ENCODE measurements at places on chromosomes 6 and 20. TPM values are rescaled to one million over a fixed set of nuclear protein-coding genes. Genes with fewer than 3 reads are reported as not detected.

Gene CTAGE9
- not detected for total RNA-seq

Gene OPN5
- 4.6 TPM for total RNA-seq

Gene SCRT2
- not detected for total RNA-seq

Gene BFSP1
- total RNA-seq: 1.9 TPM

Gene TOMM34
- total RNA-seq: 58.2 TPM

Gene GJA10
- not detected for total RNA-seq

Gene TPX2
- 45.0 TPM for total RNA-seq

GRCh38 chr20:33250666-33251065 is 14.9 kb downstream of the BPIFA1 start:
- H3K27me3 ChIP-seq: peaks cover 12% of the 10 kb centered on the region
- no peak overlapping the region for H3K4me3 ChIP-seq
- no peak overlapping the region for H3K27ac ChIP-seq
- no peaks in the 10 kb centered on the region for H3K4me1 ChIP-seq
- no peak for DNase-seq

DNA sequence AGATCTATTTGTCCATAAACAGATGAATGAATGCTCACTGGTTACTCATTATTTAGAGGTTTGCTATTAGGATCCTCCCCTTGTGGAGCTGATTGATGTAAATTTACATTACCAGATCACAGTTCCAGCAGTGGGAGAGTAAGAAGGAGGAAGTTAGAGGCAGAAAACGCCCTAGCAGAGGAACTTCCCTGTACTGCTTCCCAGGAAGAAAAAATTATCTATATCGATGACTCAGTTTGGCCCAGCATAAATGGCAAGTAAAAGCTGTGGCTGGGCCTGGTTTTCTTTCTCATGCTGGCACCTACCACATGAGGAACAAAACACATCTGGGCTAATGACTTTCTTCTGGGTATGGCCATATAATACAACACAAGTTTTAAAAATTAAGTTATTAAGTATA is 35.7 kb downstream of the DNAAF9 start:
- no peak overlapping the region for H3K4me3 ChIP-seq
- no peaks in the 10 kb centered on the region for H3K4me1 ChIP-seq
- peaks cover 51% of the 10 kb centered on the region for H3K36me3 ChIP-seq
- no peak for DNase-seq

- no peaks in the 10 kb centered on the region for H3K27me3 ChIP-seq
- peaks cover 32% of the 10 kb centered on the region for H3K4me1 ChIP-seq
- peak overlapping the region; percentile 35 for H3K4me3 ChIP-seq
- H3K27ac ChIP-seq: peak overlapping the region; percentile 37
- peaks cover 8% of the 10 kb centered on the region for H3K36me3 ChIP-seq
Measured at GRCh38 chr6:150617496-150618460, 18.1 kb downstream of the PLEKHG1 start.

DNA sequence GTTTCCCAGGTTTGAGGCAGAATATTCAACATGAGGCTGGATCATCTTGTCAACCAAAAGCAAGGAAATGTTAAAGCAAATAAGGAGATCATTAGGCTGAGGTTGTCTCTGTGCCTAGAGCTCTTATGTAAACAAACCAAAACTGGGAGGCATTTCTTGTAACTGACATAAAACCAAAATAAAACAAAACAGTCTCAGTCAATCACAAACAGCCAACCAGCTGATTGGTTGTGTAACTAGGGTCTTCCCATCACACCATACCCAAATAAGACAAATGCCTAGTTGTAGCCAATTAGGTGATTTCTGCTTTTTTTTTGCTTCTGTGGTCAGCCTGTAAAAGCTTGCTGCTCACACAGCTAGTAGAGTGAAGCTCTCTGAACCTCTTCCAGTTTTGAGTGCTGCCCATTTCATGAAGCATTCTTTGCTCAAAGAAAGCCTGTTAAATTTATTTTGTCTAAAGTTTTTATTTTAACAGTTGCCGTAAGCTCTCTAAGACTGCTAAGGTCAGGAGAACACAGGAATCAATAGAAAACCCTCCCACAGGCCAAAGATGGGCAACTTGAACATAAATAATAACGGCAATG is 8.9 kb upstream of the FITM2 start:
- H3K4me1 ChIP-seq: peaks cover 5% of the 10 kb centered on the region
- no peaks in the 10 kb centered on the region for H3K36me3 ChIP-seq
- H3K27ac ChIP-seq: no peak overlapping the region
- DNase-seq: no peak

DNA sequence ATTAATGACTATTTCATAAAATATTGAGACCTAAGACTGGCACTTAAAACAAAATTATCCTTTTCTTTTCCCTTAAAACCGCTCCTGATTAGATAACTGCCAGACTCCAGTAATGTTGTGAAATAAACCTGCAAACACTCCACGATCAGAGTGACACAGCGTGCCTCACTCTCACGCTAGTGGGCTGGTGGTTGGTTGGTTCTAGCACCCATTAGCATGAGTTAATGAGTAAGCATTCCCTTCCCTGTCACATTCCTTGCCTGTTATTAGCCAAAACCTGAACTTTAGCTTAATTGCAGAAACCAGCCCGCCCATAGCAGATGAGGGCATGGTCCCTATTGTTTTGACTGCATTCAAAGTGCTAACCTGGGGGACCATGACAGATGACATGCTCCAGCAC is 193.4 kb downstream of the CD83 start:
- no peak overlapping the region for H3K4me3 ChIP-seq
- peak overlapping the region; percentile 54 for H3K27ac ChIP-seq

- peak overlapping the region; percentile 92 for H3K27ac ChIP-seq
- peaks cover 17% of the 10 kb centered on the region for H3K4me1 ChIP-seq
- H3K36me3 ChIP-seq: peaks cover 14% of the 10 kb centered on the region
- no peaks in the 10 kb centered on the region for H3K27me3 ChIP-seq
Measured at GRCh38 chr6:11094411-11094851, 797 bp downstream of the SMIM13 start.

DNA sequence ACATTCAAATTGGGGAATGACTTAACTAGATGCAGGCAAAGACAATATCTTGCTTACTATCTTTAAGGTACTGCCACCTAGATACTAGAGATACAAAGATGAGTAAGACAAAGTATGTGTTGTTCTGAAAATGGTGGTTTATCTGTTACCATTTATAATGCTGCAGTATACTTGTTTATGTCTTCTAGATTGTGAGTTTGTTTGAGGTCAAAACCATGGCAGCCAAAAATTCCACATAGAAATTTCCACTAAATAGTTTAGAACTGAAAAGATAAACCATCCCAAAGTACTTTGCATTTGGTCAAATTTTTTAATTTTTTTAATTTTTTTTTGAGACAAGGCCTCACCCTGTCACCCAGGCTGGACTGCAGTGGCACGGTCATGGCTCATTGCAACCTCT is 150.8 kb downstream of the SOX4 start:
- H3K36me3 ChIP-seq: peaks cover 7% of the 10 kb centered on the region
- H3K27me3 ChIP-seq: no peaks in the 10 kb centered on the region
- no peak overlapping the region for H3K27ac ChIP-seq
- H3K4me3 ChIP-seq: no peak overlapping the region
- no peak for DNase-seq

DNA sequence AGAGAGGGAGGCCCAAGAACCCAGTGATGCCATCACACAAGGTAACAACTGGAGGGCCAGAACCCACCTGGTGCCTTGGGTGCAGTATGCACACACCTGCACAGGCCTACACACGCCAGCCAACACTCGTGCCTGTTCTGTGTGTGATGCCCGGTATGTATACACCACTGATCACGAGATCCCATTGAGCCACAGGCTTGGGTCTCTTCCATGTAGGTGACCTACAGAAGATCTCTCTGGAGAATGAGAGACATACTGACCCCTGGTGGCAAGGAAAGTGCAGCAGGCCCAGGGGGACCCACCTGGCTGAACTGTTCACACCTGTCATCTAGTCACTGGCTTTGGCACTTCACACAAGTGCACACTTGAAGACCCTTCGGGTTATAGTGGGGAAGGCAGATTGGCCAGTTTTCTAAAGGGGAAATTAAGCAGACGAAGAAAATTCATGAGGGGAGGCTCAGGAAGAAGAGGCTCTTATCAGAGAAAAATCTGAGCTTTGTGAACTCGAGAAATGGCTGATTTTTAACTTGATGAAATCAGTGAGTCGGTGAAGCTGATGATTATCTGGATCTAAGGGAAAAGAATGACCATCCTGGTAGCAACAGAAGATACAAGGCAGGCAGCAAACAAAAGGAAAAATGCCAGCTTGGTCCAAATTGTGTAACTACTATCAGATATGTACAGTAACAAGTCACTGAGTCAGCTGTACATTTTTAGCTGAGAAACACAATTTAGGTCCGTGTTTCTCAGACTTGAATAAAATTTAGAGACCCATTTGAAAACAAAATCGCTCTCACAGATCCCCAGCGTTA is 69.1 kb upstream of the PBOV1 start:
- DNase-seq: no peak
- no peak overlapping the region for H3K27ac ChIP-seq
- H3K4me1 ChIP-seq: peaks cover 5% of the 10 kb centered on the region
- no peak overlapping the region for H3K4me3 ChIP-seq
- H3K27me3 ChIP-seq: no peaks in the 10 kb centered on the region
- H3K36me3 ChIP-seq: no peaks in the 10 kb centered on the region

DNA sequence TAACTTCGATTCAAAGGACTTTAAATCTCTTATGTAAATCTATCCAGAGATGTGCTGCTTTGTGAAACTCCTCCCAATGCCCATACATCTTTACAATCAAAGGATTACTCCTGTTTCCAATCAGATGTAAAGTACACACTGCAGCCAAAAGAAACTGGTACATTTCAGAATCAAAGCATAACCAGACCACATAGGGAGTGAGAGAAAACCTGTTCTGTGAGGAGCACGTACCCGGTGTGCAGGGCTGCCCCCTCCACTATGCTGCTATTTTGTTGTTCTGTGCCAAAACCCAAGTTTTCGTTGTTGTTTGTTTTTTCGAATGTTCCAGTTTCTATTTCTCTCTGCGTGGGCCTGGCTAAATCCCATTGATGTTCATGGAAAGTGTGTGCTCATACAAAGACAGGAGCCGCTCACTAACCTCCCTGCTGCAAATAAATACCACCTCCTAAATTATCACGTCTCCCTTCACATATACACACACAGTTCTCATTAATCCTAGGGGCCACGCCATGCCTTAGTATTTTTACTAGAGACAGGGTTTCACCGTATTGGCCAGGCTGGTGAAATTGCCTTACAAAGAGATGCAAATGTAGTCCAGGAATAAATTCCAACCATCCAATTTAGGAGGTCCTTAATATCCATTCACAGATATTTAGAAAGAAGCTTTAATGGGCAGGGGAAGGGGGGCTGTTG is 52.9 kb downstream of the ATP9A start:
- H3K36me3 ChIP-seq: peaks cover 14% of the 10 kb centered on the region
- H3K27me3 ChIP-seq: no peaks in the 10 kb centered on the region
- H3K4me3 ChIP-seq: peak overlapping the region; percentile 2
- peaks cover 42% of the 10 kb centered on the region for H3K4me1 ChIP-seq

DNA sequence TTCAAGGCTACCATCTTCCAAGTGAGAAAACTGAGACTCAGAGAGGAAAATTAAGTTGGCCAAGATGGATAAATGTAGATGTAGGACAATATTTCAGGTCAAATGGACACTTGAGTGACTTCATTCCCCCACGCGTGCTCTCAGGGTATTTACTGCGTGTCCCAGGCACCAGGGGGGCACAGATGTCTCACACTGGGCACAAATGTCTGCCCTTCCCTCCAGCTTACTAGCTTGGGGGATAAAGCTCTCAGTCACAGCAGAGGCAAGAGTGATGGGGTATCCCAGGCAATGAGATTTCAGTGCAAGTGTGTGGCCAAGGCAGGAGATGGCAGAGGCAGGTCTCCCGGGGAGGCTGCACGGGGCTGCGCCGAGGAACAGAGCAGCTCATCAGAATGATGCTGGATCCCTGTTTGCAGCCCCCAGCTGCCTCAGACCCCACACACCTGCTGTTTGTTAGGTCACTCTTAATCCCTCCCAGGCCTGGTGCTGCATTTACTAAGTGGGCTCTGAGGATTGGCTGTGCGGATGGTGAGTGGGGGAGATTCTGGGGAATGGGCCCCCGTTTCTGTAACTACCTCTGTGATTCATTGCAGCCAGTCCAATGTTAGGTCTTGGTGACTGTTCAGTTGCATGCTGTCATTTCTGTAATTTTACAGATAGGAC is 44.1 kb downstream of the PTK7 start:
- no peak overlapping the region for H3K4me3 ChIP-seq
- peaks cover 3% of the 10 kb centered on the region for H3K36me3 ChIP-seq

DNA sequence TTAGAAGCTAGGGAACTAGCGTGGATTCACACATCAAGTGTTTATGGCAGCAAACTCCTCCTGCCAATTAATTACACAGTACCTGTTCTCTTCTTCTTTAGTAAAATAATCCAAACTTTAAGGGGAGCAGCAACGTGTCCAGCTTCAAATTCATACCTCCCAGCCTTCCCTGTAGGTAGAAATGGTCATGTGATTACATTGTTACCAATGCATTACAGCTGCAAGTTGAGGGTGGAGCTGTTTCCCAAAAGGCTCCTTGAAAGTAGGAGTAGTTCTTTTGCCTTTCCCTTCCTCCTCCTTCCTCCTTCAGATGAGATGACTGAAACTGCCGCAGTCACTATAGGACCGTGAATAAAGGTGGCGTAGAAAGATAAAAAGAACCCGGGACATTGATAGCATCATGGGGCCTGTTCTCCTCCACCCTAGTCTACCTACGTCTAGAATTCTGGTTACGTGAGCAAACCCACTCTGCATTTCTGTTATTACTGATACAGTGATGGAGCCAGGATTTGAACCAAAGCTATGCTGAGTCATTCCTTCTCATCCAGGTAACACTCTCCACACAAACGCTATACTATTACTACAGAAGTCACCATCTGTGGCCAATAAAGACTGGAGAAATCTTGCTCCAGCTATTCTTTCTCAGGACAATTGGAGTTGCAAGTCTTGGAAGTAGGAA is 18.2 kb downstream of the LINC00237 start:
- H3K4me3 ChIP-seq: no peak overlapping the region
- H3K27me3 ChIP-seq: peaks cover 68% of the 10 kb centered on the region
- H3K36me3 ChIP-seq: no peaks in the 10 kb centered on the region
- no peak overlapping the region for H3K27ac ChIP-seq
- peaks cover 7% of the 10 kb centered on the region for H3K4me1 ChIP-seq

- H3K27me3 ChIP-seq: no peaks in the 10 kb centered on the region
- peak overlapping the region; percentile 99 for H3K27ac ChIP-seq
- H3K4me3 ChIP-seq: peak overlapping the region; percentile 96
- peaks cover 42% of the 10 kb centered on the region for H3K4me1 ChIP-seq
- H3K36me3 ChIP-seq: peaks cover 1% of the 10 kb centered on the region
Measured at GRCh38 chr20:44211177-44212039, 837 bp upstream of the OSER1 start.

GRCh38 chr6:160174681-160175080 is 53.1 kb downstream of the SLC22A1 start:
- no peak overlapping the region for H3K27ac ChIP-seq
- no peak for DNase-seq

- no peak overlapping the region for H3K27ac ChIP-seq
- no peaks in the 10 kb centered on the region for H3K27me3 ChIP-seq
- H3K4me3 ChIP-seq: no peak overlapping the region
Measured at GRCh38 chr20:52738081-52738480, 234.1 kb upstream of the TSHZ2 start.

DNA sequence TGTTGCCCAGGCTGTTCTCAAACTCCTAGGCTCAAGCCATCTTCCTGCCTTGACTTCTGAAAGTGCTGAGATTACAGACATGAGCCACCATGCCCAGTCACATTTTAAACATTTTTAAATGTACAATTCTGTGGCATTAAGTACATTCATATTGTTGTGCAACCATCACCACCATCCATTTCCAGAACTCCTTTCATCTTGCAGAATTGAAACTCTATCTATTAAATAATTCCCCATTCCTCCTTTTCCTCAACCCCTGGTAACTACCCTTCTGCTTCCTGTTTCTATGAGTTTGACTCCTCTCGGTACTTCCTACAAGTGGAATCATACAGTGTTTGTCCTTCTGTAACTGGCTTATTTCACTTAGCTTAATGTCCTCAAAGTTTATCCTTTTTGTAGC is 103.8 kb upstream of the NAA20 start:
- H3K4me3 ChIP-seq: no peak overlapping the region
- H3K4me1 ChIP-seq: peaks cover 6% of the 10 kb centered on the region
